Astrocyte (in vitro differentiated cells and primary cell): ENCODE measurements at places on chromosomes 1 and 21. TPM values are rescaled to one million over a fixed set of nuclear protein-coding genes. Genes with fewer than 3 reads are reported as not detected.
A peak's percentile ranks its signal among the peaks of the same experiment; 100 is the strongest.

- no peak for DNase-seq
Observed at GRCh38 chr1:27569506-27570291, 34.2 kb downstream of the AHDC1 start.

DNA sequence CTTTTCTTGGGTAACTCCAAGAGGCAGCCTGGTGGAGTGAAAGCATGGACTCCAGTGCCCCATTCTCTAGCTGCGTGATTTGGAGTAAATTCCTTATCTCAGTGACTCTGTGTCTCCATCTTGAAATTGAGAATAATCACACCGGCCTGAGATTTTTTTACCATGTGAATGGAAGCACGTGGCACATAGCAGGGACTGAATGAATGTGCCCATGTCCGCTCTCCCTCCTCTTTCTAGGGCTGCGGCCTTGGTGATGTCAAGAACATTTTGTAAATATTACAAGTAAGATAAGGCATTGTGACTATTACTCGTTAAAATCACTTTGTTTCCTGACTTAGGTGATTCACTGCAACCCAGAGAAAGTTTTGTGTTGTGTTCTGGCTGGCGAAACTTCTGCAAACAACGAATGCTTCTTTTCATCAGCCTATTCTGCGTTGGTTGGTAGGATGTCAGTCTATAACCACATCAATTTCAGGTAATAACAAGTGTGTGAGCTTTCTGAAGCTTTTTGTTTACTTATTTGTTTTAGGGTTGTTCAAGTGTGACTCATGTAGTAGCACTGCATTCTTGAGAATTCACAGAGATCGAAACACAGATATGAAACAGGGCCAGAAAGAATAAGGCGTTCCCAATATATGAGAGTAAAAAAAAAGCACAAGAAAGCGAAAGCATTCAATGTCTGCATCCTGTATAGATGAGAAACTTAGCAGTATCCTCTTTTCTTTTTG is 135.7 kb upstream of the SLC45A1 start:
- peak; percentile 92 for DNase-seq

DNA sequence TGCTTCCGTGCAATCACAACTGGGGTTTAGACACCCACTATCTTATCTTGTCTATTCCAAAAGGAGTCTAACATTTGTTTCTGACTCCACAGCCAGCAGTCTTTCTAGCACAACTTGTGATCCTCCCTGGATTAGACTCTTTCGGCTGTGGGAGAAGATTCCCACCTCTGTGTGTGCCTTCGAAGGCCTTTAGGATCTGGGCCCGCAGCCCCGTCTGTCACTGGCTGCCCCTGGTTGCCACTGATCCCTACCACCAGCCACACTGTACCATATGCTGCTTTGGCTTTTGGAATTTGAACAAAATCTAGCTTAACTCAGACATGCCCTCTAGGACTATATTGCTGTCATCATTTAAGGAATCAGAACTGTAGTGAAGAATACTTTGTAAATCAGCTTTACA is 18.0 kb downstream of the NTPCR start:
- DNase-seq, result no peak

- DNase-seq, result no peak
Observed at GRCh38 chr1:244732851-244733450, 80.0 kb downstream of the DESI2 start.

- peak; percentile 45 for DNase-seq
Observed at GRCh38 chr1:22398656-22399420, 52.8 kb upstream of the ZBTB40 start.

- DNase-seq, result no peak
Observed at GRCh38 chr1:11982010-11982392, 1.8 kb downstream of the MFN2 start.

DNA sequence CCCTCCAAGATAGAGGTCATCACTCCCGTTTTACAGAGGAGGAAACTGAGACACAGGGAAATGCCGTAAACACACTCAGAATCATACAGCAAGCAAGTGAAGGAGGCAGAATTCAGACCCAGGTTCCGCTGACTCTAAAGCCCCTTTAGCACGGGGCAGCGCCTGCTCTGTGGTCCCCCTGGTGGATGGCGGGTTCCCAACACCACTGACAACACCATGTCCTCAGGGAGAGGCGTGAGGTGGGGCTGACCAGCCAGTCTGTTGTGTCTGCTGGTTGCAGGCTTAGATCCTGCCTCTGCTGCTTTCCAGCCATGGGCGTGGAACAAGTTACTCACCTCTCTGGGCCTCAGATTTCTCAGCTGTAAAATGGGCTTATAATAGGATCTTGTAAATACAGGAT is 617.3 kb downstream of the MATN1 start:
- DNase-seq, result no peak

DNA sequence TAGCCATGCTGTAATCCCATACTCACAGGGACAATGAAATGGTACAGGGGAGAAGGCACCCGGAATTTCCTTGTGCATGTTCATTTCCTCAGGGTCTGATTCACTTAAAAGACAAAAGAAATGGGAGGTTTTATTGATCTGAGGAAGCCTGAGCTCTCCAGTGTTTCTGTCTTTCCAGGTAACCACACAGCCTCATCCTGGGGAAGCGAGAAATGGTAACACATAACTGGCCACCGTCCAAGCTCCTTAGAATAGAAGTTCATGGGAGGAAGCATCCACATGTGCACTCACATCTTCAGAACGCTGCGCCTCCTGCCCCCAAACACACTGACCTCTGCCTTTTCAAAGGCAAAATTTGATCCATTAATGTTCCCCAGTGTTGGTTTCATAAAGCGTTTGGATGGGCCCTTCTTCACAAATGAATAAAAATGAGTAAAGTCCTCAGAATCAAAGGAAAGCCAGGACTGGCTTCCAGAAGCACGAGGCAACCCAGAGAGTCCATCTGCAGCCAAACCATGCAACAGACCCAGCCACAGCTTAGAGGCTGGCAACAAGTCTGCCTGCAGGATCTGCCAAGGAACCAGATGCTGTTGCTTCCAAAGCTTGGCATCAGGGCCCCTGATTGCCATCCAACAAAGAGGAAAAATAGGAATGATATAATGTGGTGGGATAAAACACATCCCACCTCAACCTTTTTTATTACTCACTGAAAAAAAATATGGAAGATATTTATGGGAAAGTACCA is 120.3 kb downstream of the ZBTB18 start:
- DNase-seq, result no peak

DNA sequence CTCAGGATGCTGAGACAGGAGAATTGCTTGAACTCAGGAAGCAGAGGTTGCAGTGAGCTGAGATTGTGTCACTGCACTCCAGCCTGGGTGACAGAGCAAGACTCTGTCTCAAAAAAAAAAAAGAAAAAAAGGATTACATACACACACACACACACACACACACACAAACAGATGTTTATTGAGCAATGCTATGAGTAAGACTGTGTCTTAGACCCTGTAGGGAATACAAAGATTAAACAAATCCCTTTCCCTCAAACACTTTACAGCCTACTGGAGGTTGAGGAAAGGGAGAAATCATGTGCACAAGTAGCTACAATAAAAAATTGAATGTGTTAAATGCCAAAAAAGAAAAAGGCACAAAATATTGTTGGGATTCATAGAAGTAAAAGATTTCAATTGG is 58.1 kb downstream of the RPAP2 start:
- peak; percentile 20 for DNase-seq

DNA sequence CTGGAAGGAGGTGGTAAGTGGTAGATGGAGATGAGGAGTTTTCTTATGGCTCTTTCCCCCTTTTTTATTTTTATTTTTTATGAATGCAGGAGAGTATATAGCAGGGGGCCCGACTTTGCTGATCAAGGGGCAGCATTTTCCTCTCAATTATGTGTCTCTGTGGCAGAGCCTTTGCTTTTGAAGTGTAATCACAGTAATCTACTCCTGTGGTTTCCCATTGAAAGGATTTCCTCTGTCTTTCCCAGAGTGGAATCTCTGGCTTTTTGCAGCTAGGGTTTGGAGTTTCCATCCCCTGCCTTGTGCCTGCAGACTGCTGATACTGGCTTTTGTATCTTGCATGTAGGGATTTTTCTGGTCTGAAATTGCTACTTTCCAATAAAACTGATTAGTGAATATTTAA is 29.1 kb downstream of the ARID1A start:
- DNase-seq, result peak; percentile 31

DNA sequence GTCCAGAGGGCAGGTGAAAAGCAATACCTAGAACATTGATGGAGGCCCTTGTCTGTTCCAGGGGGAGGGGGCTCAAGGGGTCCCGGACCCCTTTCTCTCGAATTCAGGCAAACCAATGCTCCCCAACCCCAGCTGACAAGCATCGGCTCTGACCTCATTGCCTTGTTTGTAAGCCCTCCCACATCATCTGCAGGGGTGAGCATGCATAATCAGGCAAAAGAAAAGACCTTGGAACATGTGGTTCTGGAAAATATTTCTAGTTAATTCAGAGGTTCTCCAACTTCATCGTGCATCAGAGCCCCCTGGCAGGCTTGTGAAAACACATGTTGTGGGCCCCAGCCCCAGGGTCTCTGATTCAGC is 231.3 kb downstream of the TOMM20 start:
- DNase-seq, result no peak

DNA sequence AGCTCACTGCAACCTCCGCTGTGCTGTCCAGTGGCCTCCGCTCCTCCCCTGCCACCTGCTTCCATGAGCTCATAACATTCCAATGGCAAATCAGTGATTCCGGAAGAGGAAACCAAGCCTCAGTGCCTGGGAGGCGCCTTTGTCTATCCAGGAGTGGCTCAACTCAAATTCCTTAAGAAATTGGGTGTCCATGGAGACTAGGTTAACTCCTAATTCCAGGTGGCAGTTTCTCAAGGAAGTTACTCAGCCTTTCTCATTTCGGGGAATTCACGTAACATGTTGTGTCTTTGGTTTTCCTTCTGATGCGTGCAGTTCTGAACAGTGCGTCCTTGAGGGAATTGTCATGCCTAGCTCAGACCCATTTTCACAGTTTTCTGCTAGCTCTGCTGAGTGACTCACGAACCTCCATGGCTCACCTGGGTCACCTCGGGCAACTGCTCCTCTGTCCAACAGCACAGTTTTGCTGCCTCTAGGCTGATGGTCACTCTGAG is 89.9 kb upstream of the DSCAM start:
- DNase-seq, result no peak

Gene LORICRIN
- total RNA-seq, result not detected in 2 replicates

Gene PGLYRP3
- total RNA-seq, result not detected in 2 replicates

DNA sequence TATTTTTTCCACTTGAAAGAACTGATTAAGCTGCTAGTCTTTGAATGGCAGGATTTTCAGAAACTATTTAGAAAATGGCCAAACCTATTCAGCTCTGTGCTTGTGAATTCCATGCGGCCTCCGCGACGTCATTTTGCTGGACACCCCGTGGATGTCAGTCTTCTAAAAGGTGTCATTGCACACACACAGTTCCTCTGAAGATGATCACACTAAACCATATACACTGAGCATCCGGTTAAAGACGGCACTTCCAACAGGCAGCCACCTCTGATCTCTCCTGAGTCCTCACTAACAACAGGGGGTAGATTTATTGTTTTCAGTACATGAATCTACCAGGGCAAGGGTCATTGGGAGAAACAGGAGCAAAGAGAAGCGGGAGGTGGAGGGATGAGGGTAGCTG is 9.1 kb downstream of the CFAP74 start:
- DNase-seq, result no peak

Gene SPRR3
- total RNA-seq, result 0.70 and 3.0 TPM in 2 replicates

DNA sequence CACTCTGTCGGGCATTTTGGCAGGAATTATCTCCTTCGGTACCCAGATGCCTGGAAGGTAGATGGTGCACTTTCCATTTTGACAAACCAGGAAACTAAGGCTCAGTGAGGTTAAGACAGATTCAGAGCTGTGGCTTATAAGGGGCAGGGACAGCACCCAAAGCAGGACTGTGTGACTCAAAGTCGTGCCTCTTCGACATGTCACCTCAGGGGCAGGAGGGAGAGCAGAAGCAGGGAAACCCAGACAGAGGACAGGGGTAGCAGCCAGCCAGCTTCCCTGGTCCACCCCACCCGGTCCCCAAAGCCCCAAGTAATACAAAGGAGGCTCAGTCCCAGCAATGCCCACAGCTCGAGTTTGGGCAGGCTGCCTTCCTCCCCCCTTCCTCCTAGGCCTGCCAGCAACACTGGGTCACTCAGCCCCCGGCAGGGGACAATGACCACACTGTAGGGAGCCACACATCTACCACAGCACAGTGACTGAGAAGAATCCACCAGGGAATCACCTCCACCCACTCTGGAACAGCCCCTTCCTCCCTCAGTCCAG is 2.5 kb downstream of the RHOC start:
- DNase-seq, result no peak

Gene CR1
- 0.09 and 0.14 TPM in 2 replicates for total RNA-seq

DNA sequence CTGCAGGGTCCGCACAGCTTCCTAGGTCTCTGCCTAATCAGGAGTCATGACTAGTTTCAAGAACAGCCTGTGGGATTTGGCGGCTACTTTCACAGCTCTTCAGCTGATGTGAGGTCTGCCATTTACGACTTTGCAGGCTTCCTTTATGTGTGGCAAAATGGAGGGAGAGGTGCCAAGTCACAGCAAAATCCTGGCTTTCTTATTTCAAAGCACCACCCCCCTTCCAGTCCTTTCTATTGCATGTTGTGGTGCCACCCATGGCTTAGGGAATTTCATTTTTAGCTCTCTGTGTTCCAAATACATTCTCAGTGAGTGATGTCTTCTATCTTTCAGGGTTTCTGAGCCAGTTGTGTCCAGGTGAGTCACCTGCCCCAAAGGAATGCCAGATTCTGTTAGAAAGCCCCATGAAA is 75.1 kb upstream of the WLS start:
- DNase-seq, result no peak

GRCh38 chr1:76867342-76868130 is at the start of gene ST6GALNAC5:
Gene ST6GALNAC5 (plus strand): TSS chr1:76867480.
- no peak for DNase-seq

Gene DHDDS
- 87.2 and 94.4 TPM in 2 replicates for total RNA-seq

Gene LHX4
- total RNA-seq, result 0.14 and 0.36 TPM in 2 replicates

DNA sequence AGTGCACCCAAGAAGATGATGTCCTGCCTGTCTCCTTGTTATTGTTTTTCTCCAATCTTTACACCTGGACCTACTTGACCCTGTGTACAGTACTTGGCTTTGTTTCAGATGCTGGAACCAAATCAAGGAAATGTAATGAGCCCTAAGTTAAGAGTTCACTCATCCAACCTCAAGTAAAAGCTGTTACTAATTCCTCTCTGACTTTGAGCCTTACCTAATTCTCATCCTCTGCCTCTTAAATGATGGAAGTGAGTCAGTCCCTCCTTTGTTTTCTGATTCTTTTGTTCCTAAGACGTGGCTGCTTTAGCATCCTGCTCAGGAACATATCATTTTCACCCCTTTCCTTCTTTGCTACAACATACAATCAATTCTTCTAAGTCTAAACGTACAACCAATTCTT is 15.3 kb upstream of the PLA2G4A start:
- DNase-seq, result peak; percentile 57

Gene TMEM81
- 4.8 and 4.9 TPM in 2 replicates for total RNA-seq
